Stimulated activated CD4-positive, alpha-beta T cell treated with anti-CD3 and anti-CD28 coated beads, Interleukin-15, amount 100 ng/mL, for 1 hour (primary cell): ENCODE measurements at places on chromosomes 6 and 20.

DNA sequence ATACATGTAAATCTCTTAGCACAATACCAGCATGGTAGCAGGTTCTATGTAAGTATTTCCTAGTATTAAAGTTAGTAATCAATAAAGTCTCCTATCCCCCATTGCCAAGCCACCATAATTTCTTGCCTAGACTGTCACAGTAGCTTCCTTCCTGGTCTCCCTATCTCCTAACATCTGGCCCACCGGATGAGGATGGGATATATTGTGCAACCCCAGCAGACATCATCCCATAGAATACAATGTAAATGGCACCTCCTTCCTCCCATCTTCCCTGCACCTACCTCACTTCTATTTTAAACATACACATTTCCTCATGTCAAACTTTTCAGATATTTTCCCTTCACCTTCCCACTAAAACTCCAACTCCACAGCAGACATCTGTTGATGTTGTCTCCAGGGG, 3.5 kb upstream of the BTN3A1 start:
- no peak for DNase-seq

- no peak for DNase-seq
Observed at GRCh38 chr6:112522587-112522986, 175.5 kb downstream of the RFPL4B start.

DNA sequence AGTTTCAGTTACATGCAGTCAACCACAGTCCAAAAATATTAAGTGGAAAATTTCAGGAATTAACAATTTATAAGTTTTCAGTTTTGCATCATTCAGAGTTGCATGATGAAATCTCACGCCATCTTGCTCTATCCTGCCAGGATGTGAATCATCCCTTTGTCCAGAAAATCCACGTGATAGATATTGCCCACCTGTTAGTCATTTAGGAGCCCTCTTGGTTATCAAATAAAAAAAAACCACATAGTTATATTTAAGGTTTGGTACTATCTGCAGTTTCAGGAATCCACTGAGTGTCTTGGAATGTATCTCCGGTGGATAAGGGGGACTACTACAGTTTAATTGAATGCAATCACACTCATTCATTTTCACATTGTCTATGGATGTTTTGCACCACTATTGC, 1249.0 kb upstream of the CITED2 start:
- DNase-seq = no peak

DNA sequence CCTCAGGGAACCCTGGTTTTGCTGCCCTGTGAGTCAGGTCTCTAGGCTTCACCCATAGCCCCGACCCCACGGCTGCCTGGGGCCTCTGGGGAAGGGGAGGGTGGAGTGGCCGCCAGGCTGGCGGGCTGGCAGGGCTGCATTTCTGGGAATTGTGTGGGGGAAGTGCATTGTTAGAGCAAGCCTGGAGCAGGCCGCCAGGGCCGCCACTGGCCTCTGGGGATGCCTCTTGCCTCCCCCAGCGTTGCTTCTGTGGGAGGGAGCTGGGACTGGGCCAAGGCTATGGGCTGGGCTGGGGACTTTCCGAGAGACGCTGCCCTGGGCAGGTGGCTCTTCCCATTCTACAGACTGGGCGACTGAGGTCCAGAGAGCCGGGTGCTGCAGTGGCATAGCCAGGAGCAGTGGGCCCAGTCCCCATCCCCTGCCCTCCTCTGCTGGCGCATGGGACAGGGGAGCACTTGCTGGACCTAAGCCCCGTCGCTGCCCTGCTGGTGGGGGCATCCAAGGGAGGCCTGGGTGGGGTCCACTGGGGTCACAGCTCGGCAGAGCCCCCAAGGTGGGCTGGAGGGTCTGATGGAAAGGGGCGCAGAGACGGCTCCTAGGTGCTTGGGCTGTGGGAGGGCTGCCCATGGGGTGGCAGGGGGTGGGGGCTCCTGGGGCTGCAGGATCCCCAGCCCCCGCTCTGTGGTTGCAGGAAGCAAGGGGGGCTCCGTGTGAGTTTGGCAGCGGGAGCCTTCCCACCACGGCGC, 6.6 kb upstream of the SOX18 start:
- DNase-seq = no peak

- no peak for DNase-seq
Observed at GRCh38 chr20:4246428-4246827, 231.1 kb upstream of the RNF24 start.

DNA sequence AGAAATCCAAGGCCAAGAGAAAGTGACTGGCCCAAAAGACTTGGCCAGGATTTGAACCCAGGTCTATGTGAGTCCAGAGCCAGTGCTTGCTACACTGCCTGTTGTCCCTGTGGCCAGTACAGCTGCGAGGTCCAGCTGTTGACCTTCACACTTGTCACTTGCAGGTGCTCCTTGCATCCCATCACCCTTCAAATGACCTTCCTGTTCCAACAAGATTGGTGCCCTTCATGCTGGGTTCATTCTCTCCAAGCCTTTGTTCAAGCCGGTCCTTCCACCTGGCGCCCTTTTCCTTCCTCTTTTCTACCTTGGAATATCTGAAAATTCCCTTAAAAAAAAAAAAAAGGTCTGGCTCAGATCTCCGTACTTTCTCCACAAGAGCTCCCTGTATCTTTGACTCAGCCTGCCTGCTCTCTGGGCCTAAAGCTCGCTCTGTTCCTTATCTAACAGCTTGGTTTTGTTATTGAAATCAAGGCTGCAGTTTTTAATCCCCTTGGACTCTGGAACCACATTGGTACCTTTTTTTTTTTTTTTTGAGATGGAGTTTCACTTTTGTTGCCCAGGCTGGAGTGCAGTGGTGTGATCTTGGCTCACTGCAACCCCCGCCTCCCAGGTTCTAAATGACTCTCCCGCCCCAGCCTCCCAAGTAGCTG, 22.2 kb upstream of the MRPS18A start:
- DNase-seq = no peak

DNA sequence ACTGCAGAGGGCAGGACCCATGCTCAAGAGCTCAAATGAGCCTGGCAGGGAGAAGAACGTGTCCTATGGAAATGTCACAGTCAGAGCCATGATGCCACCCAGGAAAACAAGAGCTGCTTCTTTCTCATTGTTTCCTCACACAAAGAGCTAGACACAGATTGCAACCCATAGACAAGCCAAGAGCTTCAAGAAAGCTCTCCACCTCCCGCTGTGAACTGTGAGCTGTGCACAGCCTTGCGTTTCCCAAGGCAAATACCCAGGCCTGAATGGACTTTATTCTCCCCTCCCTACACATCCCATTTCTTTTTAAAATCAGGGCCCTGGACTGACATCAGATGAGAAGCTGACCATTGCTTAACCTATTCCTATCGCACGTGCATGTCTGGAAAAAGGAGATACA, 388.8 kb downstream of the RNGTT start:
- DNase-seq = no peak

- peak; percentile 33 for DNase-seq
Observed at GRCh38 chr6:130697995-130698535, 129.1 kb upstream of the SMLR1 start.

DNA sequence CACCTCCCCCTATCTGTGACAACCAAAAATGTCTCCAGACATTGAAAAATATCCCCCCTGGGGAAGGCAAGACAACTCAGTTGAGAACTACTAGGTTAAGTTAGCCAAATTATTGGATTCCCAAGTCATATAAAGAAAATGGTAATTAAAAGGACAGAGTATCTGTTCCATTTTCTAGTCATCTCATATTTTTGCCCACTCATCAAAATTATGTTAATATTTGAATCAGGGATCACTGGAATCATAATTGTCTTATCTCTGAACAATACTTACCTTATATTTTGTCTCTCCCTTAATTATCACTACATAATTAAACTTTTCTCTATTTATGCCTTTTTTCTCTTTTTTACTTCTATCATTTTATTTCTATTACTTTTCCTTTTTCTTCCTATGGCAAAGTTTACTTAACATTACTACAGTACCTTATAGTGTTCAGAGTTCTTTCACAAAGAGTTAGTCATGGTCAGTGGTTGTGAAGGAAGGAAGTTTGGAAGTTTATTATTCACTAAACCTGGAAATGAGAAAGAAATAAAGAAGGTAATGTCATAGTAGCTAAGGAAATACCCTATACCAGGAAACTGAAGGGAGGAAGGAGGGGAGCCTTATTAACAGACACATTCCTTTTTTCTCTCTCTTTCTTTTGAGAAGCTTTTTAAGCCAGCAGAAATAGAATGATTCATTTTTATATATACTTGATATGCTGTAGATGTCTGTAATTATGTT, 332.9 kb downstream of the COL12A1 start:
- no peak for DNase-seq

GRCh38 chr6:11163932-11164331, 52.4 kb upstream of the ERVFRD-1 start:
- no peak for DNase-seq

- no peak for DNase-seq
Observed at GRCh38 chr20:8216375-8217200, 84.5 kb downstream of the PLCB1 start.

GRCh38 chr6:96002912-96003311, 12.9 kb upstream of the FUT9 start:
- DNase-seq = no peak

GRCh38 chr6:111952821-111953540, 79.7 kb upstream of the FYN start:
- no peak for DNase-seq

GRCh38 chr6:128526152-128526914, 5.9 kb upstream of the PTPRK start:
- no peak for DNase-seq

DNA sequence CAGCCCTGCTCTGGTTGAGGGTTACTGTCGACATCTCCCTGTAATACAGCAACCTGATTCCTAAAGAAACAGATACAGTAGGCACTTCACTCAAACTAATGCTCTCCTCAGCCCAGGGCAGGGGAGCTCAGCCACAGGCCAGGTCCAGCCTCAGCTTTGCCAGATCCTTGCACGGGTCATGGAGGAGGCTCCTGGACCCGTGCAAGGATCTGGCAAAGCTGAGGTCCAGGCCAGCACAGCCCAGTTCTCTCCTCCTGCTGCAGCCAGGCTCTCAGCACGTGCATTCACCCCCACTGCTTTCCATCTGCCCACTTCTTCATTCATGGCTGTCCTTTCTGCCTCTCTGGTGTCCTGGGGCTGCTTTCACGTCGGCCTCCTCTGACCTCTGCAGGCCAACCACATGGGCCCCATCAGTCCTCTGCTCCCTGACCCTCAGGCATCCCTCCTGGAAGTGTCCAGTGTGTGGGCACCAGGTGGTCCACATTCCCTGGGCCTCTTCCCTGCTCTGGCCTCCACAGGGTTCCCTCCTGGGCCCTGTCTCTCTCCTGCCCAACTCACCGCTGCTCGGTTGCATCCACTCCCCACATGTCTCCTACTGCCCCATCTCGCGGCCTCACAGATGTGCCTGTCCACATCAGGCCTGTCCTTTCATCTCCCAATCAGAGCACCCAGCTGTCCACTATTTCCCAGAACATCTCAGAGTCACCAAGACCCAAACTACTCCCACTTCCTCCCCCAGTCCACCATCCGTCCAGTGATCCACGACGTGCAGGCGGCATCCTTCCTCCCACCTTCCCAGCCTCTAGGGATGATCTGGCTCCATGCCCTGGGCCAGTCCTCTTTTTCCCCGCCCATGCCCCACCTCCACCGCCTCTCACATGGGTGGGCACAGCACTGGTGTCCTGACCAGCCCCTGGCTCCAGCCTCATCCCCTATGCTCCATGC, 11.8 kb upstream of the CD93 start:
- no peak for DNase-seq

DNA sequence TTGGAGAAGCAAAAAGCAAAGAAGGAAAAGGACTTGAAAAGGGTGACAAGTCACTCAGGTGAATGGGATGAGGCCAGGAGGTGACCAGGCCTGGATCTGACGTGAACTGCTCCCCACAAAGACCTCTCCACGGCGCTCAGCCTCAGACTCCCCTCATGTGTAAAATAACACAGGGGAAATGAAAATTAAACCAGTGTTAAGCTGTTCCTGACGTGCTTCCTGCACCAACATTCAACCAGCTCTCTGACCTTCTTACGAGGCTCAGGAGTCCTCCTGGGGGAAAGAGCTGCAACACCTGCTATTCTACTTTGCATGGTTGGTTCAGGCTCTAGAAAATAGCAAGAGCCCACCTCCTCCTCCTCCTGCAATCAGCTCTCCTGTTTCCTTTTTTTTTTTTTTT, 256.7 kb downstream of the ATXN1 start:
- DNase-seq = no peak

DNA sequence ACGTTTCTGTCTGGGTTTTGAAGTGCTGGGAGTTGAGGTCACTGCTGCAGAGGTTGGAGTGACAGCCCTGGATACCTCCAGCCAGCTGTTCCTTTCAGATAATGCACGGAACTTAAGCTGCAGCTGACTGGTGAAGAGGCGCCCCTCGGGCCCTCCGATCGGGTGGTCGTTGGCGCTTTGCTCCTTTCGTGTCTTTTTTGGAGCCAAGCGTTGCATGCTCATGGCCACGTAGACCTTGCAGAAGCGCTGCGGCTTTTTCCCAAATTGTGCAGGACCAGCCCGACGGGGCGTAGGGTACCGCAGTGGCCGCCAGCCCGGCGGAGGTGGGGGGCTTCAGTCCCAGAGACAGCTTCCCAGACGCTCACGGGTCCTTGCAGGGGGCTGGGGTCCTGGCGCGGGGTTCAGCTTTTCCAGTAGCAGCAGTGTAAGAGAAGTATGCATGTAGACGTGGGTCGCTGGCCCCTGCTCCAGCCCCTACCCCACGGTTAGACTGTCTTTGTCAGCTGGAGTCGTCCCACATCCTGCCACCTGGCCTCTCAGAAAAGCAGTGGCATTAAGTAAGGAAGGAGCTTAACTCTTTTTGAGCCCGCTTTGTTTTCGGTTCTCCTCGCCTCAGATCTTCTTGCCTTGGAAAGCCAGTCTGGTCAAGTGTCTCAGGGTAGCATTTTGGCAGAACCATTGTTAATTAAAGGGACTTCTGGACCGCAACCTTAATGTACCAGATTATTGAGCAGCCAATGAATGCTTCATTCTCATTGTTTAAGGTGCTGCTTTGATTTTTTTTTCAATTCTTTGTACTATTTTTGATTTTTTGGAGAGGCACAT, 838 bp downstream of the TNFAIP3 start:
- DNase-seq = no peak
